ENCODE measurements at places on chromosomes 2 and 18.

- no peak for DNase-seq
Observed at GRCh38 chr2:108918156-108918874, 70.7 kb downstream of the EDAR start.

GRCh38 chr2:105744909-105745853, at the start of gene NCK2:
Gene NCK2 (plus strand): TSS chr2:105744912. CDS start chr2:105855064, 110,152 bp downstream.
- DNase-seq: no peak

DNA sequence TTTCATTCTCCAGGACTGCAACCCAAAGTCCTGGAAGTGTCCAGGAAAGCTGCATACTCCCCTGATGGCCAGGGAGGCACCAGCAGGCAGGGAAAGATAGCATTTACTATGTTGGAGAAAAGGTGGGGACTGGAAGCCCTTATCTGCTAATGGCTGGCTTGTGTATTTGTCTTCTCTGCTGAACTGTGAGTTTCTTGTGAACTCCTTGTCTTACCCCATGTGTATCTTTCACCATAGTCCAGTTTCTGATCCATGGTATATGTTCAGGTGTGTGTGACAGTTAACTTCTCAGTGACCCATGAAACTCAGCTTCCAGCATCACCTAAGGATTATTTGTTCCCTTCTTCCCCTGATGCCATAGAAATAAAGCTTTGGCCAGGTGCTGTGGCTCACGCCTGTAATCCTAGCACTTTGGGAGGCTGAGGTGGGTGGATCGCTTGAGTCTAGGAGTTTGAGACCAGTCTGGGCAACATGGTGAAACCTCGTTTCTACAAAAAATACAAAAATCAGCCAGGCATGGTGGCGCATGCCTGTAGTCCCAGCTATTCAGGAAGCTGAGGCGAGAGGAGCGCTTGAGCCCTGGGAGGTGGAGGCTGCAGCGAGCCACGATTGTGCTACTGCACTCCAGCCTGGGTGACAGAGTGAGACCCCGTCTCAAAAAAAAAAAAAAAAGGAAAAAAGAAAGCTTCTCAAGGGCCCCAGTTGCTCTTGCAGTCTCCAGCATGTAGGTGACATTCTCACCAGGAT, 112.8 kb upstream of the MAP4K3 start:
- DNase-seq: no peak

DNA sequence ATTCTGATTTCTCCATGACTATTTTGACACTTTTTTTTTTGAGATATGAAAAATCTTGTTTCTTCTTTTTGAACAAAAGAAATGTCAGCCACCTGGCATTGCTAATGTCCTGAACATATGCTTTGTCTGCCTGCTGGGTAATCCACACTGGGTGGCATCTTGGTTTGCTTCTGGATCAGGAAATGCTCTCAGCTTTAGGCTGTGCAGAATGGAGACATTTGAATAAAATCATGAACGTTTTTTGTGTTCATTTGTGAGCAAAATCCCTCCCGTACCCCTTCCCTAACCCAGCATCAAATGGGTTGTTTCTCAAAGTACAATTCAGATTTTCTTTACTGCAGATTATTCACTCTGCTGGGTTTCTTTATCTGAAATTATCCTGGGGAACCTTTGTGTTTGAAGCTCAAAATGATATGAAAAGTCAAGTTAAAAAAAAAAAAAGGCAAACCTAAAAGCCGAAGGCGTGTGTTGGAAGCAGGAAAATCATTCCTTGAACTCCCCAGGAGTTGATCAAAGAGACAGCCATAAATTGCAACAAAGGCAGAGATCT, 53.4 kb upstream of the KLF7 start:
- no peak for DNase-seq

GRCh38 chr2:135651717-135652116, 89.9 kb upstream of the UBXN4 start:
- DNase-seq: no peak

- DNase-seq: no peak
Observed at GRCh38 chr18:8290435-8290834, 318.8 kb upstream of the RAB12 start.

DNA sequence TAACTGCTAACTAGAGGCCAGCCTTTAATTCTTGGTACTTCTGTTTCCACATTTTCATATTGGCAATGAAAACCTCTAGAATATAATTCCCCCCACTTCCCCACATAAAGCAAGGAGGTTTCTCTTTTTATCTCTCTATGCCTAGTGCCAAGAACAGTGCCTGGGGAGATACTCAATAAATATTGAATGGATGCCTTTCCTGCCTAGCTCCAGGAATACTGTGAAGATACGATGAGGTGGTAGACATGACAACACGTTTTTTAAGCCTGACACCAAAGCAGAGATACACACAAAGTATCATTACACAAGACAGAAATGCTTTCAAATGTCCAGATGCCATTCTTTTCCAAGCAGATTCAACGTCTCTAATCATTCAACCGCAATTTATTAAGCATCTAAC, 535.5 kb downstream of the XIRP2 start:
- no peak for DNase-seq

- DNase-seq: no peak
Observed at GRCh38 chr18:70827632-70828031, 538.8 kb downstream of the SOCS6 start.

- no peak for DNase-seq
Observed at GRCh38 chr2:235534678-235535422, 41.0 kb downstream of the AGAP1 start.

GRCh38 chr2:28552045-28552823, 56.4 kb downstream of the PLB1 start:
- peak; percentile 6 for DNase-seq

DNA sequence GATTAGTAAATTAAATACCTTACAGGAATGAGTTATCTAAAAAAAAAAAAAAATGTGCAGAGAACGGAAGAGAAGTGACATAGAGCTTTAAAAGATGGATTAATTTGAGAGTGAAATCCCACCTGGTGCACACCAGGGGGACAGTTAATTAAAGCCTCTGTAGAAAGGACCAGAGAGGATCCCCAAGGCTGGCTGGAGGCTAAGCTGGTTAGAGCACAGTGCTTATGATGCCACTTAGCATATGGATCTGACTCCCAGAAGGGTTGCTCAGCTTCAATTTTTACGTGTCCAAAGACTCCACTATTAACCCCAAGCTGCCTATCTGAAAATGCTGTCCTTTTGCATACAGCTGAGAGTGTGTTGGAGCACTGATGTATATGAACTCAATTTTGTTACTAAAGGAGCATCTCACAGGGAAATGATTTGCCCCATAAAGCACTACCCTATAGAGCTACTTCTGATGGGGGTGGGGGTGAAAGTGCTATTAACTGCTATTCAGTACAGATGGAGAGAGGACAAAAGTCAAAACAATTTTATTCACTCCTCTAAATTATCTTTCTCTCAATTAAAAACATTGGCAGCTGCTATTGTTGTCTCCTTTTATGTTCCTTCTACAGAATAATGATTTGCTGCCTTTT, 15.2 kb upstream of the SLC8A1 start:
- no peak for DNase-seq

DNA sequence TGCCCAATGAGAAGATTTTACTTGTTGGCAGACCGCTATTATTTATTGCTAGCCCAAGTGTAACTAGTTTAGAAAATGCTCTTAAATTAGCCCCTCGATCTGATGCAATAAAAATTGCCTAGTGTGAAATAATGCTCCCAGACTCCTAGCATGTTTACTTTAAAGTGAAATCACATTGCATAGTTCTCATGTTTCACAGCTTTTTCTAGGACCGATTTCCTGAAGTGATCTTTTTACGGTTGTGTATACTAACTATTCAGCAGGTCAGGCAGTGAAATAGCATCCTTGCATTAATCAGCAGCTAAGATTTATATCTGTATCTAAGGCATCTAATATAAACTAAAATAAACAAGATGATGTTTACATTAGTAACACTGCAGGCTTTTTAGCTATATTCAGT, 52.4 kb downstream of the PMS1 start:
- peak; percentile 18 for DNase-seq

DNA sequence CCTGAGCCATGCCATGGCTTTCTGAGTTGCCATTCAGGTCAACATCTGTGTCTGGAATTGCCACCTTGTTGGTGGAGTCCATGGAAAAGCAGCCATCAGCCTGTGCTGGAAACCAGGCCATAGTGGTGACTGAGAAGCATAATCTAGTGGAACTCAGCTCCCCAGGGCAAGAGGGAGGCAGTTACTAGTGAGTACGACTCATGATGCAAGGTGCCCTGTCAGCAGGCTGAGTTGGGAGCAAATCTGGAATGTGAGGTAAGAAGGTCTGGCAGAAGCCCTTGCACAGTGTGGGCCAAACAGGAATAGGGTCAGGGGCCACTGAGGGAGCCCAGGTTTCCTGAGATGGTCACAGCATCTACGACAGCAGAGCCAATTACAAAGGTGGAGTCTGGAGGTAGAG, 37.1 kb downstream of the SULT1C2 start:
- DNase-seq: no peak

DNA sequence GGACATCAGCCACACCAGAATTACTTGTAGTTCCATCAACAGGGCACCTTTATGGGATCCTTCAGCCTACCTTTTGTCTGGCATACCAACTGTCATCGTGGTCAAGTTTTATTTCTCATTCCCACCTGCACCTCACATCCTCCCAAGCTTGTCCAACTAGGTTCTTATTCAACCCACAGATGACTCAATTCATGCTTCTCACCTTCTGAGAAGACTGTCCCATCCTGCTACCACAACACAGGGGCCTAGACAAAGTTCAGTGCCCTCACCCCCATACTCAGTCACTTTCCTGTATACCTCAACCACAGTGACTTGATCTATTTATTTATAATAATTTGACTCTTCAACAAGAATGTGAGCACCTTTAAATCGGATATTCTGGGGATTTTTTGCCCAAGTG, 114.4 kb upstream of the ACVR1C start:
- no peak for DNase-seq

GRCh38 chr2:189366349-189366748, 74.9 kb upstream of the WDR75 start:
- DNase-seq: no peak

- DNase-seq: no peak
Observed at GRCh38 chr18:22387364-22387763, 30.4 kb downstream of the CTAGE1 start.

DNA sequence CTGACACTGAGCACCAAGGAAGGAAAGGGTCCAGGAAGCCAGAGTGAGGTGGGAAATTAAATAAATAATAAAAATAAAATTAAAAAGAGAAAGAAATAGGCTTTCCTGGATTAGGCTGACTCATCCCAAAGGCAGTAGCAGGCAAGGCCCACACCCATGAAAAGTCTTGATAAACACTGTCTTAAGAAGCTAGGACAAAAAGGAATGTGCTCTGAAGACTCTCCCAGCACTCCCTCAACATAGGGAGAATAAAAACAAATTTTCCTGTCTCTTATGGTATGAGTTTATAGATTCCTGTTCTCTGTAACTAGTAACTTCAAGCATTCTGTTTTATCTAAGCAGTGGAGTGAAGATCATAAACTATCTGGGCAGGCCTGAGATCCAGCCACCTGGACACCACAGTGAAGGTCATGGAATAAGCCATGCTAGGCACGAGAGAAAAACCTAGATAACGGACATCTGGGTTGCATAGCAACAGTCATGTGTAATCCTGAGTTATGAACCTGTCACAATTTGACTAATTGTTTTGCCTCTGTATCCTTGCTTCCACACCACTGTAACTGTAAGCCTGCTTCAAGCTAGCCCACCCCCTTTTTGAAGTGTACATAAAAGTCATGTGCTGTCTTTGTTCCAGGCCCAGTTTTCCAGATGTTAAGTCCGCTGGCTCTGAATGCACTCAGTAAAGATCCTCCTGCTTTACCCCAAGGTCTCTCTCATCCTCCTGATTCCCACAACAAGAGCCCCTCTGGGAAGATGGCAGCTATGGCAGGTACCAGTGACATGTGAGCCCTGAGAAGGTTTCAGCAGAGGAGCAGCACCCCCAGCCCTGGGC, 107.8 kb downstream of the NDUFA10 start:
- DNase-seq: no peak

GRCh38 chr2:141889788-141890187, 241.0 kb downstream of the LRP1B start:
- no peak for DNase-seq

- no peak for DNase-seq
Observed at GRCh38 chr2:127052771-127053691, 53.9 kb downstream of the BIN1 start.

GRCh38 chr2:37602702-37603101, 68.7 kb downstream of the CDC42EP3 start:
- no peak for DNase-seq

DNA sequence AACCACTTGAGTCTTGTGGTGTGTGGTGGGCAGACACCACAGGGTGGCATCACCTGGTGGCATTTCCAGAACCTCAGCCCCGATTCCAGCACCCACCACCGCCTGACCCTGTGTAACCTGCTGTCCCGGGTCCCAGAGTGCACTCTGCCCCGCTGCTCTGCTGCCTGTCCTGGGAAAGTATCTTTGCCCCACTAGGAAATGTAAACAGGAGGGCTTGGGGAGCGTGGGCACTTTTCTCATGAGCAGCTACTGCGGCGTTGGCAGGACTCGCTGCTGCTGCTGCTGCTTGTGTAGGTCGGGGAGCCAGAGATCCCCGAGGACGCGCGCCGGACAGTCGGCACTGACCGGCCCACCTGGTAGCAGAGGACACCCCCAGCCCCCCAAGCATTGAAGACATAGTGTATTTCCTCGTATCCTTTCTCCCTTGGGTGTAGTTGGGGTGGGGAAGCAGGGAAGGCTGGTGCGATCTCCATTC, 13.4 kb downstream of the DTYMK start:
- no peak for DNase-seq

DNA sequence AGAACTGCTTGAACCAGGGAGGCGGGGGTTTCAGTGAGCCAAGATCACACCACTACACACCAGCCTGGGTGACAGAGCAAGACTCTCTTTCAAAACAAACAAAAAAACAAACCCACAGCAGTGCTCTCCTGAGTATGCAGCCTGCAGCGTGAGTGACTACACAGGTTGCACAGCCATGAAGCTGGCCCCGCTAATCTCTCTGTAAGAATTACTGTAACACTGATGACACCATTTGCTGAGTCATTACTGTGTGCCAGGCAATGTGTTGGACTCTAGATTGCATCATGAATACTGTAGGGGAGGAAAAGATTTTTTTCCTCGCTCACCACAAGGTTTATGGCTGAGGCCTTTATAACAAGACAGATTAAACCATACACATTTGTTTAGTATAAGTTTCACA, 118.6 kb upstream of the ATP8B1 start:
- DNase-seq: no peak

GRCh38 chr18:29430416-29430815, 1253.5 kb upstream of the CDH2 start:
- DNase-seq: no peak

DNA sequence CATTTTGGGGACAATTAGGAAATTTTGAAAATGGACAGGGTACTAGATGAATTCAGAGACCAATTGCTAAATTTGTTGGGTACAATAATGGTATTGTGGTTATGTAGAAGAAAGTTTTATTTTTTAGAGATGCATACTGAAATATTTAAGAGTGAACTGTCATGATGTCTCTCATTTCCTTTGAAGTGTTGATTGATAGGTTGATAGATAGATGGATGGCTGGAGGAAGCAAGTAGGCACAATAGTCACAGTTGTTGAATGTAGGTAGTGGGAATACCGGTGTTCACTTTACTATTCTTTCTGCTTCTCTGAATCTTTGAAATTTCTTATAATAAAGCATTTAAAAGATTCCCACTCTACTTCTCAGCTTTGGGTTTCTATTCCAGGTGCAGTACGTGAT, 151.7 kb upstream of the FOSL2 start:
- no peak for DNase-seq
